ENCODE measurements at places on chromosomes 11 and 22.

DNA sequence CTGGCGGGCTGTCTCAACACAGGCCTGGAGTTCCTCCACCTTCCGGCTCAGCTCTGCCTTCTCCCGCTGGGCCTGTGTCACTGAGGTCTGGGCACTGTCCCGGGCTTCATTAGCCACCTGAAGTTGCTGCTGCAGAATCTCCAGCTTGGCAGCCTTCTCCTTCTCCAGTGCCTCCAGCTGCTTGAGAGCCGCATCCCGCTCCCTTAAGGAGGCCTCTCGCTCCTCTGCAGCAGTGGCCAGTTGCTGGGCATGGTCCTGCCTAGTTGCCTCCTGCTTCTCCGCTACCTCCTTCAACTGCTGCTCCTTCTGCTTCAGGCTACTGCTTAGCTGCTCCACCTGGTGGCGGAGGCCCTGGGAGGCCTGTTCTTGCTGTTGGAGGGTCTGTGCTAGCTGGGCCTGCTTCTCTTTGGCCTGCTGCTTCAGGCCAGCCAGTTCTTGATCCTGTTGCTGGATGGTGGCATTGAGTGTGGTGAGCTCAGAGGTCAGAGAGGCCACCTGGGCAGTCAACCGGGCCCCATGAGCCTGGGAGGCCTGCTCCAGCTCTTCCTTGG lies 16.9 kb downstream of the IL18BP start:
- no peak for DNase-seq

- no peak for DNase-seq
Observed at GRCh38 chr22:45672564-45673481, 1.2 kb downstream of the ATXN10 start.

DNA sequence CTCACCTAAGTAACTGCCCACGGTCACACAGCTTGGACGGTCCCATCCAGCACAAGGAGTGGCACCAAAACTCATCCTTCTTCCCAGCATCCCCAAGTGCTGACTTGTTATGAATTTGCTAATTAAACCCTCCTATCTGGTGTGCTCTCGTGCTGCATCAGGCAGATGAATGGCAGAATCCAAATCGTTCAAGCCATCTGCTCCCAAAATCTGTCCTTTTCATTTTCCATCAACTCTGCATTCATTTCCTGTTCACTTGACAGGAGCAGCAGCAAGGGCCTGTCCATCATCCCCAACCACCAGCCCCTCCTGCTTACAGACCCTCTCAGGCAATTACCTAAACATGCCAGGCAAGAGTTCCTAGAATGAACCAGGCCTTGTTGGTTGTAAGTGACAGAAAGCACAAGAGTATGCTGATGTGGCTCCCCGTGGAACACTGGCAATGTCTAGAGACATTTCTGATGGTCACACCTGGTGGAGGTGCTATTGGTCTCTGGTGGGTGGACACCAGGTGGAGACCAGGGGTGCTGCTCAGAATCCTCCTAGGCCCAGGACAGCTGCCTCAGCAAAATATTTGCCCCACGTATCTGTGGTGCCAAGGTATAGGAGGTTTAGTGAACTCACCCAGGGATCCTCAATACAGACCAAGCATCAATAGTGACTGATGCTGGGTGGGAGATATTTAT lies 832.5 kb downstream of the TBC1D22A start:
- DNase-seq, result no peak

- no peak for DNase-seq
Observed at GRCh38 chr22:36964106-36964505, 50.7 kb downstream of the CSF2RB start.

- peak; percentile 25 for DNase-seq
Observed at GRCh38 chr11:119091178-119091577, 6.5 kb downstream of the HMBS start.

DNA sequence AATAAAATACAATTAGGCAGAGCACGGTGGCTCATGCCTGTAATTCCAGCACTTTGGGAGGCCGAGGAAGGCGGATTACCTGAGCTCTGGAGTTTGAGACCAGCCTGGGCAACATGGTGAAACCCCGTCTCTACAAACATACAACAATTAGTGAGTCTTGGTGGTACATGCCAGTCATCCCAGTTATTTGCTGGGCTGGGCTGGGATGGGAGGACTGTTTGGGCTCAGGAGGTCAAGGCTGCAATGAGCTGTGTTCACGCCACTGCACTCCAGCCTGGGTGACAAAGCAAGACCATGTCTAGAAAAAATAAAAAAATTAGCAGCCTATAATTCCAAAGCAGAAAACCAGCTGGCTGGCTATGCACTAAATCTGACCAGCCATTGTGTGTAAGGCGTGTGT lies 35.1 kb downstream of the APOL3 start:
- DNase-seq, result no peak

- DNase-seq, result no peak
Observed at GRCh38 chr22:17250380-17251082, 31.3 kb upstream of the ADA2 start.

GRCh38 chr11:44127130-44127529 lies 31.7 kb downstream of the EXT2 start:
- no peak for DNase-seq

GRCh38 chr22:40314041-40314440 lies 32.3 kb upstream of the ADSL start:
- DNase-seq, result no peak

DNA sequence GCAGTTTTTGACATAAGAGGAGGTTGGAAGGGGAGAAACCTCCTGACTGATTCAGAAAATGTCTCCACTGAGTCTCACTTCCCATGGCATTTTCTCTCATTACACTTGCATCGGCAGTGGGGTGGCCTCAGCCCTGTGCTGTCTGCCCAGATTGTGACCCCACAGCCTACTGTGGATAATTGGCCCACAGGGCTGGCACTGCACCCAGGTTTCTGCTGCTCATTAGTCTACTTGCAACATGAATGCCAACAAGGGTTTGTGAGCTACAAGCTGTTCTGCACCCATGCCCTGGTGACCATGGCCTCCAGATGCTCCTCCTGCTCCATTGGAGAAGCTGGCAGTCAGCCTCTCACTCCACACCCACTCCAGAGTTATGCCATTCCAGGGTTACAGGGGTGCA lies 296.0 kb downstream of the CTTN start:
- no peak for DNase-seq

DNA sequence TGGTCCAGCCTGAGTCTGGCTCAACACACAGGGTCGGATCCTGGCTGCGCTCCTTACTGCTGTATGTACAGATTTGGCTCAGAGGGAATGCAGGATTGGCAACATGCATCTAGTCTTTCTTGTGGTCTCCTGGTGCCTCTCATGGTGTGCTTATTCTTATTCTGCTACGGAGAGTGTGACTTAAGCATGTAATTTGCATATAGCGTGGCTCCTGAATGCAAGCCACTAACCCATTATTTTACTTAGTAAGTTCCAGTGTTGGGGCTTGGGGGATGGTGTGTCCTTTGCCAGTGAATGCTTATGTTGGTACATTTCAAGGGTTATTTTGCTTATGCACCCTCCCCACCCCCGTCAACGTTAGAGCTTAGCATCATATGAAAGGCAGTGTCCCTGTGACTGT lies 51.2 kb downstream of the PTPRJ start:
- no peak for DNase-seq

- DNase-seq, result no peak
Observed at GRCh38 chr22:33443683-33444082, 385.5 kb upstream of the SYN3 start.

DNA sequence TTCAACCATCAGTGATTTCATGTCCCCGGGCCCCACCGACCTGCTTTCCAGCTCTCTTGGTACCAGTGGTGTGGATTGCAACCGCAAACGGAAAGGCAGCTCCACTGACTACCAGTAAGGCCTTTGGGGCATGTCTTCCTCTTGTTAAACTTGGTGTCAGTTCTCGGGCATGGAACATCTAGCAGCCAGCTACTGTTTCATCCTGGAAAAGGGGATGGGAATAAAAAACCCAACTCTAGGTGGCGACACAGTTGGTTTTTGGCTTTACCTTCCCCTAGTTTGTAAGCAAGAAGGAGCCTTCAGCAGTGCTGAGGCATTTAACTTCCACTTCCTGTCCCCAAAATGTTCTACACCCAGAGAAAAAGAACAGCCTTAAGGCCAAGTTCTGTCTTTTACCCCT lies 76.7 kb downstream of the BMAL1 start:
- no peak for DNase-seq

DNA sequence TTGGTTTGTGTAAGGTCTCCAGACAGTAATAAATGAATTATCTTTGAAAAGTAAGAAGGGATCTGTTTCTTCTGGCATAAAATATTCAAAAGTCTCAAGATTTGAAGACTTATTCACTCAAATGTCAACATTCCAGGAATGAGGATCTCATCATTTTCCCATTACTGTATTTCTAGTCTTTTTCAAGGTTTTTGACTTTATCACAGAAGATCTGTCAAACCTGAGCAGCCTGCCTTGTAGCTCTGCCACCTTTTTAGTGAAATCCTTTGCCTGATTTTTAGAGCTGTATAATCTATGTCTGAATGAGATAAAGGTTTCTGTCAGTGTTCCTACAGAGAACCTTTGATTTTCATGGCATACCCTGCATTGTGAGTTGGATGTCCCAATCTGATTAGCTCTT lies 4.0 kb downstream of the OR51F2 start:
- DNase-seq, result no peak

DNA sequence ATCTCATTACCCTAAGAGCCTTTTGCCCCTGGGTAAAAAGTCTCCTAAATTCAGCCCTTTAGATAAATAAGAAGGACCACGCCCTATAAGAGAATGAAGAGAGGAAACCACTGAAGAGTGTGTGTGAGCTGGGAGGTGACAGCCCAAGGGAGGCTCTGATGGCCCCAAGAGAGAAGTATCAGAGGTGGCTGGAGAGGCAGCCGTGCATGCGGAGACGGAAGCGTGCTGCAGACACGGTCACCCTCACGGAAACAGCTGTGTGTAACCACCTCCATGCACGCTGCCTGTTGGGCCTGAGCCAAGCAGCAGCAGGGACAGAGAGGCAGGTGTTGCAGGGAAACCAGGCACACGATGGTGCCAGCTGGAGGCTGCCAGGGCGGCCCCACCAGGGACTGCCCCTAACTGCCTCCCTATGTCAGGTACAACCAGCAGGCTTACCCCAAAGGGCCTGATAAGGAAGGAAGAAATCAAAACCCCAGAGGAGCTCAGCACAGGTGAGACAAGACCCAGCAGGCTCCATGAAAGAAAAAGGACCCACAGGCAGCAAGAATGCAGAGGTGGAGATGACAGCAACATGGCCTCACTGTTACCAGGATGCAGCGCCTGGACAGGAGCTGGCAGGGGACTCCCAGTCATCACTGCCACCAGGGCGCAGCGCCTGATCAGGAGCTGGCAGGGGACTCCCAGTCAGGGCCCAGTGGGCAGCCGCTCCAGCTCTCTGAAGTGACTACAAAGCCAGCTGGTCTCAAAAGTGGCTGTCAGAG lies 7.8 kb downstream of the LARGE2 start:
- no peak for DNase-seq

DNA sequence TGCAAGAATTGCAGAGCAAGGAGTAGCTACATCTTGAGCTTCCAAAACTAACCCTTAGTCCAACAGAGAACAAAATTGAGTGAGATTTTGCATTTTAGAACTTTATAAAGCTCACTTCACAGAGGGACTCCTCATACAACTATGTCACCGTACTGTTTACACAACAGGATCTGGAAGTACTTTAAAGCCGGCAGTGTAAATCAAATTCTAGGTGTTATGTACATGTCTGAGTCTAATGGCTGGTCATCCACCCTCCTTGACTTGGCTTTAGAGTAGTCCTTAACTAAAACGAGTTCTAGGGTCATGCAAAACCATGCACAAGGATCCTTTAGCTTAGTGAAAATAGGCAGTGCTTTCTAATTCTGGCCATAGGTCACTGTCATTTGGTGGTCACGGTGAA lies 23.5 kb downstream of the IRAG1 start:
- DNase-seq, result no peak

DNA sequence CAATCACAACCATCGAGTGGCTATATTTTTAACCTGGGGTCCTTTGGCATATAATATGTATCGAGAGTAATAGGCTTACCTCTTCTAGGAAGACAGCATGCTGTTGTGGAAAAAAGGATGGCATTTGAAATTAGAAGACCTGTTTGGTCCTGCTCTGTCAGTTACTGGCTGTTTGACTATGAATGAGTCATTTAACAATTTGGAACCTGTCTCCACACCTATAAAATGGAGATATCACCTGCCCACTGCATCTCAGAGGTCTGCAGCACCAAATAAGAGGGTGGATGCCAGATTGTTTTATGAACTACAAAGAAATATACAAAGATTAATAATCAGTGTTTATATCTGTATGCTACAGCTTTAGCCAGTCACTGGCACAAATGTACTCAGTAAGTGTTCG lies 60.8 kb downstream of the SLC25A17 start:
- no peak for DNase-seq

DNA sequence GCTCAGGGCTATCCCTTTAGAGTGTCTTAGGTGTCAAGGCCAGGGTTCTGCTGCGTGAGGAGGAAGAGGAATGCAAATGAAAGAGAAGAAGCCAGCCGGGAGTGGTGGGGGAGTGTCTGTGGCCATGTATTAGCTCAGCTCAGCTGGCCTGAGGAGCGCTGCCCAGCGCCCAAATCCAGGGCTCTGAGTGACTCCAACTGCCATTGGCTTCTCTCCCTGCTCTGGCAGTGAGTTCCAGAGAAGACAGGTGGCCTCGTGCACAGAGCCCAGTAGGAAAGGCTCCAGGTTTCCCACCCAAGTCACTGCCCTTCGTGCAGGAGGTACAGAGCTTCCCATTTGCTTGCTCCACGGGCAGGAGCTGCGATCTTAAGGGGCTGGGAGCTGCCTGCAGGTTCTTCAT lies 302.0 kb downstream of the KIRREL3 start:
- DNase-seq, result no peak

DNA sequence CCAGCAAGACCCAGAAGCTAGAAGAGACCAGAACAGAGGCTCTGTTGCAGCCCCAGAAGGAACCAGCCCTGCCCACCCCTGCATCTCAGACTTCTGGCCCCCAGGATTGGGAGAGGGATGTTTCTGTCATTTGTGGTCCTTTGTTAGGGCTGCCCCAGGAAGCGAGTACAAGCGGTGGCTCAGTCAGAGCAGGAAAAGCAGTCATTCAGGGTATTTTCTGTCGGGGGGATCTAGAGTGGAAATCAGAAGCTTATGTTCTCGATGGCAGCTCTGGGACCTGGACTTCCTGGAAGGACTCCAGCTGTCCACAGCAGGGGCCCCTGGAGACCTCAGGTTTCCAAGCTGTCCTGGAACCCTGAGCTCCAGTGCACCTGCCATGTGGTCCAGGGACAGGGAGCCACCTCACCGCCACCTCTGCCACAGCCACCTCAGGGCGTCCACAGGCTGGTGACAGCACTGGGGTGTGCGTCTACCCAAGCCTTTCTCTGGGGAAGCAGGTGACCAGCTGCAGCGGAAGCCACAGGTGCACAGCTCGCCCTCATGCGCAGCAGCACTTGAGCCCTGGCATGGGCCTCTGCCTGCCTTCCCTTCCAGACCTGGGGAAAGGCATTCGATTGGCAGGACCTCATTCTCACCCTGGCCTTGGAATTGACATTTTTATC lies 2.6 kb downstream of the KRTAP5-5 start:
- DNase-seq, result no peak

- DNase-seq, result peak; percentile 3
Observed at GRCh38 chr11:30788849-30789248, 202.7 kb upstream of the MPPED2 start.

- DNase-seq, result peak; percentile 33
Observed at GRCh38 chr22:24244144-24244787, 616 bp downstream of the GGT5 start.
